ENCODE measurements at places on chromosomes 16 and 17. TPM values are rescaled to one million over a fixed set of nuclear protein-coding genes. Genes with fewer than 3 reads are reported as not detected.

GRCh38 chr17:1720856-1721386, 3.6 kb upstream of the WDR81 start:
- peak; percentile 67 for DNase-seq

DNA sequence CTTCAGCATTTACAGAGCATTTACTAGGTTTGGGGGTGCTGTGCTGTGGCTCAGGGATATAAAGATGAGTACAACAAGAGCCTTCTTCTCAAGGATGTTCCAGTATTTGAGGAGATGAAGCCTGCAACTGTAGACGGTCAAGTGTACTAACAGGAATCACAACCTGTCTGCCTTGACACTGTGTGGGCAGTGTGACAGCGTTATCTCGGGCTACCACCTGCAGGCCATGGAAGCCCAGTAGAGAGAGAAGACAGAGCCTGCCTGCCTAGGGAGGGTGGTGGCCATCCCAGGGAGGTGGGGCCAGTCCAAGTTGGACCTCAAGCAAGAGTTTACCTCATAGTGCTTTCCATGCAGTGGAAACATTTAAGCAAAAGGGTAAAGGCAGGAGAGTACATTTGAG, 215.1 kb upstream of the ASIC2 start:
- no peak for DNase-seq

- peak; percentile 37 for DNase-seq
These were observed 55.8 kb upstream of the GSE1 start for GRCh38 chr16:85557083-85557970.

ABAT gene
- total RNA-seq, result 8.3 TPM

DNA sequence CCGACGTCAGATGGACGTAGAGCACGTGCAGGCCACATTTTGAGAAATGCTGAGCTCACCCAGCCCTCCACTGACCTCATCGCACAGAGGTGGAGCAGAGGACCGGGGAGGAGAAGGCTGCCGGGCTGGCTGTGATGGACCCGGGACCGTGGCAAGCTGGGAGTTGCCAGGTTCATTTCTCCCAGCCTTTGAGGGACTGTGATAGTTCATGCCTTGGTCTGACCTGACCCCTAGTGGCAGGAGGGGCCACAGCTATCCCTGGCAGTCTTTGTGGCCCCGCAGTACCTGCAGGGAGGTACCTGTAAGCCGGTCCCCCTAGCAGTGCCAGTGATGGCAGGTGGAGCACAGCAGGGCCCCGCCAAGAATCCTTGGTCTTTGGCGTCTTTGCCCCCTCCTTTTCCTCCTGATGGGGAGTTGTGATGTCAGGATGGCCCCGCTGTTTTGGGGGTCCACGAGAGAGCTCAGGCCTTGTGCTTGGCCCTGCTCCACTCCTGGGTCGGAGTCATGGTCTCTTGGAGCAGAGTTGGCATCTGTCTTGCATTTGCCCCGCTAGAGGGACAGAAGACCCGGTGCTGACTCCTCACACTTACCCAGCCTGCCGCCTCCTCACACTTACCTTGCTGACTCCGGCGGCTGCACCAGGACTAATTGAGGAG, 50.4 kb downstream of the OR1D5 start:
- peak; percentile 62 for DNase-seq

MYO15A gene
- total RNA-seq, result 0.45 TPM

- no peak for DNase-seq
These were observed 17.5 kb downstream of the ABCA9 start for GRCh38 chr17:69043098-69043734.

- DNase-seq, result no peak
These were observed 24.4 kb downstream of the TBX21 start for GRCh38 chr17:47757386-47757785.

- DNase-seq, result no peak
These were observed 2.4 kb upstream of the CBFB start for GRCh38 chr16:67026570-67026969.

- DNase-seq, result peak; percentile 98
These were observed 13.5 kb upstream of the ITGB3 start for GRCh38 chr17:47239967-47240651.

- DNase-seq, result no peak
These were observed 9.7 kb downstream of the CHAD start for GRCh38 chr17:50458701-50459676.
